ENCODE measurements at places on chromosomes 7 and 10.

- peak; percentile 42 for DNase-seq
Observed at GRCh38 chr7:134778941-134779740, at the start of gene CALD1. Gene CALD1 (plus strand): TSS chr7:134779634. CDS start chr7:134867734, 88,100 bp downstream.

DNA sequence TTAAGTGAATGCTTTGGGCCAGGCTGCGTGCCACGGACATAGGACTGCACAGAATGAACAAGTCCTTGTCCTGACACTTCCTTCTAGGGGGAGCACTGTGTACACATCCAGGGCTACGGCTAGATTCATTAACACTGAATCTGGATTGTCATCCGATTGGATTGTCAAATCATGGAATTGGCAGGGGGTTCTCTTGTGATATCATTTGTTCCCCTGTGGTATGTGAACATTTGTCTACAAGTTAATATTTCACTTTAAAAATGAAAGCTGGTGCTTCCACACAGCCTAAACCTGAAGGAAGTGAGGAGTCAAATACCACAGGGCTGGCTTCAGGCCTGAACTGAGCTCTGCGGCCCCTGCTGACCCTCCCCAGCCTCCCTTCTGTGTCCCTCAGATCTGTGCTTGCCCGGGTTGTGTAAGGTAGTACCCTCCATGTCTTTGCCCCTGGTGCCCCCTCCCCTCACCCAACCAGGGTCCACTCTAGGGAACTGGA lies 75.6 kb downstream of the SNX10 start:
- DNase-seq, result no peak

DNA sequence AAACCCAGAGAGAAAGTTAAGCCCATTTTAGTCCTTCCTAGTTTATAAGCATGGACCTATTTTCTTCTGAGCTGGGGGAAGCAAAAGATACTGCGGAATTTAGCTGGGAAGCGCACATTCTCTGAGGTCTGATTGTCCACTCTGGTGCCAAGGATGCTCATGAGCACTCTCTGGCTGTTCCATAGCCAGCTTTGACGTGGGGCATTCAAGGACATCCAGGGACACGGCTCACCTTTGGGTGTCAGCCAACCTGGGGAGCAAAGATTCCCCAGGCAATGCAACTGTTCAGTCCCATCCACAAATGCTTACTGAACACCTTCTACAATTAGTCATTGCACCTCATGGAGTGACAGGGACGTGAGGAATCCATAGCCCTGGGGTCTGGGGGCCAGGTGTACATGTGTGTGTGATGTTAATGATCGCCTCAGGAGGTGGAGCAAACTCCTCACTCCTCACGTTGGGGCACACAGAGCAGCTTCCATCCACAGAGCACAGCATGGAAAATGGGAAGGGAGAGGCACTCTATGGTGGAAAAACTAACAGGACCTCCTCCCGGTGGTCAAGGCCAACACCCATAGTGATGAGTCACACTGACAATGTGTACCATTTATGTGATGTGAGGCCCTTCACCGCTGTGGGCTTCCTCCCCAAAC lies 67.5 kb upstream of the IGFBP3 start:
- DNase-seq, result no peak

DNA sequence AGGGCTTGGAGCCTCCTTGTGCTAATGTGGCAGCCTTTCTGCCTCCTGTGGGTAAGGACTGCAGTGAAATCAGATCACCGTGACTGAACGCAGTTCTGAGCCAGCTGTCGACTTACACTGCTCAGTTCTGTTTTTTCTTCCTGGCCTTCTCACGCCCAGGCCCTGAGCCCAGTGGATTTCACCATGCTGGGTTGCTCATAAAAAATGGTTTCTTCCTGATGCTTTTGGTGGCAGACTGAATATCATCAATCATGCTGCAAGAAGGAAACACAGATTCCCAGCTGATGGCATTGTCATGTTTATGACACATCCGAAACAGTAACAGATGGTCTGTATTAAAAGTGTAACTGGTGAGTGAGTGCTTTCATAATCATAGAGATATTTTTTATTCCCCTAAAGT lies 389.6 kb downstream of the GALNT17 start:
- DNase-seq, result peak; percentile 78

- no peak for DNase-seq
Observed at GRCh38 chr7:82036146-82036886, 266.5 kb upstream of the HGF start.

DNA sequence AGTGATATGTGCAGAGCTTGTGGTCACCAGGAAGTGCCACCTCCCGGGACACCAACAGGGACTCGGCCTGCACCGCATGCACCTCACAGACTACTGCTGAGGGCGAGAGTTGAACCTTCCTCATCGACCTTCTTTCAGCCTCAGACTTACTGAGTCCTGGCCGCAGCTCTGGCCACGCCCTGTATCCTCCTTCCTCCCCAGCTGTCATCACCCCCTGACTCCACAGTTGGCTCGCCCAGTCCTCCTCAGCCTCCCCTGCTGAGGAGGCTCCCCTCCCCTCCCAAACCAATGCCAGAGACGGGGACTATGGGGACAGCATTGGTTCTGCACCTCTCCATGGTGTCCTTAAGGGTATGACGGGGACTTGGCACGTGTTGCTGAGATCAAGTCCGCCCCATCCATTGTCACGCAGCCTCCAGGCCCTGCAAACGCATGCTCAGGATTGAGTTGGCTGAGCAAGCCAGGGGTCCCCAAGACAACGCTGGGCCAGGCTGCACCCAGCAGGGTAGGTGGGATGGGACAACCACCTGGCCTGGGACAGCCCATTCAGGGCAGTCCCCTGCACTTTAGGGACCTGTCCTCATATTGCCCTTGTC lies 49.0 kb downstream of the YKT6 start:
- DNase-seq, result no peak

DNA sequence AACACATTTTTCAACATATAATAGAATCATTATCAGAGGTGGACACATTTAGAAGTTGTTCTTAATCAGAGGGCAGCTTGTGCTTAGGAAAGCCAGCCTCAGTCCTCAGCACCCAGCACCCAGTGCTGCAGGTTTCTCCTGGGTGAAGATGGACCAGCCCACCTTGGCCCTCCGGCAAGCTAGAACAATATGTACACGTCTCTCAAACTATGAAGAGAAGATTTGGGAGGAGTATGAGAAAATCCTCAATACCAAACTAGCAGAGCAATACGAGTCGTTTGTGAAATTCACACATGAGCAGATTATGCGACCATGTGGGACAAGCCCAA lies 13.5 kb upstream of the RALA start:
- DNase-seq, result no peak

DNA sequence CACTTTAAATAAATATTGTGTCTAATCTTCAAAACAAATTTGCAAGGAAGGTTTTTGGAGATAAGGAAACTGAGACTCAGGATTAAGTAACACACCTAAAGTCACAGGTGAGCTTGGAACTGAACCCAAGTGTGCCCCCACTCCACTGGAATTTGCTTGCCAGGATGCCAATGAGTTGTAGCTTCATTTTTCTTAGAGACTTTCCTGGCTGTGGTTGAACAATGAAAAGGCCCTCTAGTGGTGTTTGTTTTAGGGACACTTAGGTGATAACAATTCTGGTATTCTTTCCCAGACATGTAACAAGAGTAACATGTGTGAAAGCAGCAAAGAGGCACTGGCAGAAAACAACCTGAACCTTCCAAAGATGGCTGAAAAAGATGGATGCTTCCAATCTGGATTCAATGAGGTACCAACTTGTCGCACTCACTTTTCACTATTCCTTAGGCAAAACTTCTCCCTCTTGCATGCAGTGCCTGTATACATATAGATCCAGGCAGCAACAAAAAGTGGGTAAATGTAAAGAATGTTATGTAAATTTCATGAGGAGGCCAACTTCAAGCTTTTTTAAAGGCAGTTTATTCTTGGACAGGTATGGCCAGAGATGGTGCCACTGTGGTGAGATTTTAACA lies 1.5 kb downstream of the IL6 start:
- peak; percentile 30 for DNase-seq

DNA sequence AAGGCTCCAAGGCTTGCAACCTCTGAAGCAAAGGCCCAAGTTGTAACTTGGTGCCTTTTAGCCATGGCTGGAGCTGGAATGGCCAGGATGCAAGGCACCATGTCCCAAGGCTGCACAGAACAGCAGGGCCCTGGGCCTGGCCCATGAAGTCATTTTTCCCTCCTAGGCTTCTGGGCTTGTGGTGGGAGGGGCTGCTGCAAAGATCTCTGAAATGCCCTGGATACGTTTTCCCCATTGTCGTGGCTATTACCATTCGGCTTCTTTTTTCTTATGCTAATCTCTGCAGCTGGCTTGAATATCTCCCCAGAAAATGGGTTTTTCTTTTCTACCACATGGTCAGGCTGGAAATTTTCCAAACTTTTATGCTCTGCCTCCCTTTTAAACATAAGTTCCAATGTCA lies 234.2 kb downstream of the CDK14 start:
- no peak for DNase-seq

DNA sequence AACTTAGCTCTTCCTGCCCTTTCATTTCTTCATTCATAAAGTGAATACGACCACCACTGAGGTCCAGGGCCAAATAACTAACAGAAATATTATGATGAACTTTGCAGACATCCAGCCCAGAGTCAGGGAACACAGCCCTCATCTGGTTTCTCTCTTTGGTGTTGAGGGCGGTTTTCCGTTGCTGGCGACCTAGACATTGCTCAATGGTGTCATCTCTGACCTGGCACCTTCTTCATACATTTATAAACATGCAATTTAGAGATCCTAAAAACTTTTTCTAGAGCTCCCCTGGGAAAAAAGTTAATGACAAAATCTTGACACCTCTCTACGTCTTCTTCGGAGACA lies 324 bp upstream of the TET1 start:
- DNase-seq, result no peak

DNA sequence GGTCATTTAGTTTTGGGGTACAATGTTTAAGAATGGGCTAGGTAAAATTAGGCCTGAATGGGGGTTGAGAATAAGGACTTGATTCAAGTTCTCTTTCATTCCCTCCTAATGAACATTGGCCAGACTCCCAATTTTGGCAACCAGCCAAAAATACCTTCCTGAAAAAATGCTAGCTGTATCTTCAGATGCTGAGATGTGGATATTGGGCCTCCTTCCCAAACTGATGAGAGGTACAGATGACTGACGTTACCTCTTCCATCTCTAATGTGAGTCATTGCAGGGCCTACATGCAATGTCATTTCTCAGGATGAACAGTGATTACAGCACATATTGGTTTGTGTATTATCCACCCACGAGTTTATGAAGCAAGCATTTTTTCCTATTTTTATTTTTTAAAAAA lies 151.6 kb downstream of the SND1 start:
- no peak for DNase-seq

GRCh38 chr7:111855842-111856227 lies 293.5 kb upstream of the IMMP2L start:
- DNase-seq, result peak; percentile 58

DNA sequence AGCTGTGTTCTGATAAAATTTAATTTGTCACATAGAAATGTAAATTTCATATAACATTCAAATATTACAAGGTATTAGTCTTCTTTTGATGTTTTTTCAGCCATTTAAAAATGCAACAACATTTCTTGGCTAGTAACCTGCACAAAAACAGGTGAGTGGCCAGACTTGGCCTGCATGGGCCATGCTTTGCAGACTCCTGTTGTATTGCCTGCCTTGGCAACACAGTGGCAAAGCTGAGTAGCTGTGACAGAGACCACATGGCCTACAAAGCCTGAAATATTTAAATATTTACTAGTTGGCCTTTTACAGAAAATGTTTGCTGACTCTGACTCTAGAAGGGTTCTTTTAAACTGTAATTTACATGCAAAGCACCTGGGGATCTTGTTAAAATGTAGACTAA lies 13.5 kb upstream of the TBX20 start:
- no peak for DNase-seq

- no peak for DNase-seq
Observed at GRCh38 chr10:89783406-89783805, 82.0 kb downstream of the KIF20B start.

DNA sequence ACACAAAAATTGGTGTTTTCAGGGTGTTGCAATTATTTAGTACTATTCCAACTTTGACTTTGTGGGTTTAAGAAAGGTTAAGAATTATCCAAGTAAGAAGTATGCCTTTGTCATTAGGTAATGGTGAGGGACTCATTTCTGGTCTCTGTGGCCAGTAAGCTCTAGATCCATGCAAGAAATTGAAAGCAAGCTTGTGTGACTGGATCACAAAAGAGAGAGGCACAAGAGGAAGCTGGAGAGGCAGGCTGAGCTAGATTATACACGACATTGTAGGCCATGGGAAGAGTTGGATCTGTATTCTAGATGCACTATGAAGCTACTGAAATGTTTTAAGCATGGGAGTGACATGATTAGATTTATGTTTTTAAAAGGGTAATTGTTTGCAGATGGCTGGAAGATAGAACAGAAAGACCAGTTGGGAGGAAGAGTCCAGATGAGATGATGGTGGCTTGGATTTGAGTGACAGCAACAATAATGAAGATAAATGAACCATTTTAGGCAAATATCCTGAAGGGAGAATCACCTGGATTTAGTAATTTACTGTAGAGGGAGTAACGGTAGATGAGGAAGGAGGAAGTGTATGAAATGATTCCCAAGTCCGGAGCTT lies 50.0 kb downstream of the CALD1 start:
- no peak for DNase-seq

- peak; percentile 77 for DNase-seq
Observed at GRCh38 chr7:28784171-28784902, 173.8 kb downstream of the TRIL start.

- no peak for DNase-seq
Observed at GRCh38 chr7:77315182-77315591, 101.0 kb downstream of the GSAP start.

GRCh38 chr7:80916770-80917741 lies 1.8 kb downstream of the SEMA3C start:
- DNase-seq, result peak; percentile 37

DNA sequence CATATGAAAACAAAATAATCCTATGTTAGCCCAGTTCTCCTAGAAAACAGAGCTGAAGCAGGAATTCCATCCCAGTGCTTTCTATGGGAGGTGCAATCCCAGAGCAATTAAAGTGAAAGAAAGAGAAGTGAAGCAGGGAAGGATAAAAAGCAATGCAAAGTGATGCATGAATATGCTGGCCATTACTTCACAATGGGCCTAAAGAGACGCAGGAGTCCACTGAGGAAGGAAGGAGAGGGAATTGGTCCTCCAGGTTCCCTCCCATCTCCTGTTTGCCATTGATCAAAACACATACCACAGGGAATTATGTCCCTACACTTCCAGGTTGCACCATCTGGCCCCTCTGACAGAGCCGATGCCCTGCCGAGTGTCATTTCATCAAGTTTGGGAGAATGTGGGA lies 392.2 kb upstream of the NFE2L3 start:
- DNase-seq, result peak; percentile 49

- DNase-seq, result no peak
Observed at GRCh38 chr10:35743851-35744250, 101.8 kb upstream of the FZD8 start.

DNA sequence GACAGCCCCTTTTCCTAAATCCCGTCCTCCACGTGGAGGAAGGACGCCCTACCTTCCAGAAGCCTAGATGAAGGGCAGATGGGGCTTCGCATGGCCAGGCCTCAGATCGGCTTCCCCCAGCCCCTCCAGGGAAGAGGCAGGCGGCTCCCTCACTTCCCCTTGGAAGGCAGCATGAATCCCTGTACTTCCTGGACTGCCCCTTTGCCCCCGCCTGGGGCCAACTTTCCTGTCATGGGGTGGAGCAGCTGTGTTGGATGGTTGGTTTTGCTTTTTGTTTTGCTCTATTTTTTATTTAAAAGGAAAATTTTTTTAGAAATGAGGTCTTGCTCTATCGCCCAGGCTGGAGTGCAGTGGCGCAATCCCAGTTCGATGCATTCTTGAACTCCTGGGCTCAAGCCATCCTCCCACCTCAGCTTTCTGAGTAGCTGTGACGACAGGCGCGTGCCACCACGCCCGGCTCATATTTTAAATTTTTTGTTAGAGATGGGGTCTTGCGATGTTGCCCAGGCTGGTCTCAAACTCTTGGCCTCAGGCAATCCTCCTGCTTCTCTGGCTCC lies 27.2 kb downstream of the GTF2IRD1 start:
- DNase-seq, result peak; percentile 53

GRCh38 chr7:11486271-11486670 lies 345.7 kb downstream of the THSD7A start:
- DNase-seq, result no peak

All from NCI-H82 (cell line).